ENCODE measurements at places on chromosomes 7 and 10.

GRCh38 chr7:139655305-139655704 is 122.5 kb downstream of the HIPK2 start:
- DNase-seq = no peak

GRCh38 chr10:101114646-101115045 is 16.5 kb upstream of the TLX1 start:
- no peak for DNase-seq

- no peak for DNase-seq
Measured at GRCh38 chr10:13118784-13119410, 18.9 kb downstream of the OPTN start.

GRCh38 chr10:5464546-5464945 is 34.8 kb downstream of the CALML5 start:
- DNase-seq = no peak

- DNase-seq = no peak
Measured at GRCh38 chr10:36488579-36488978, 636.8 kb upstream of the ANKRD30A start.

DNA sequence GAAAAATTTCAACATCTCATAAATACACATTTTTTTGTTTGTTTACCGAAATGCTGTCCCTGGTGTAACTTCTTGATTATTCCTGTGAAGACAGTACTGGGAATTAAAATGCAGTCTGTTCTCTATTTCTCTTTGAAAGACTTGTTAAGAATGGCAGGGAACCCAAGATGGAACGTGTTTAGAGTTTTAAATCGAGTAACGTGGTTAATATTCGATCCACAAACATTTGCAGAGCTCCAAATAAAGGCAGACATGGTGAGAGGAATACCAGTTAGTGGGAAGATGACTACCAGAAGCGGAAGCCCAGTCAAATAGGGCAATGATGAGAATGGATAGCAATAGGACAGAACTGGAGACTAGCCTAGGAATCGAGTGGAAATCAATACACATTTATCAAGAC is 6.7 kb downstream of the PON3 start:
- no peak for DNase-seq

- DNase-seq = no peak
Measured at GRCh38 chr10:22629852-22630233, 84.5 kb downstream of the PIP4K2A start.

DNA sequence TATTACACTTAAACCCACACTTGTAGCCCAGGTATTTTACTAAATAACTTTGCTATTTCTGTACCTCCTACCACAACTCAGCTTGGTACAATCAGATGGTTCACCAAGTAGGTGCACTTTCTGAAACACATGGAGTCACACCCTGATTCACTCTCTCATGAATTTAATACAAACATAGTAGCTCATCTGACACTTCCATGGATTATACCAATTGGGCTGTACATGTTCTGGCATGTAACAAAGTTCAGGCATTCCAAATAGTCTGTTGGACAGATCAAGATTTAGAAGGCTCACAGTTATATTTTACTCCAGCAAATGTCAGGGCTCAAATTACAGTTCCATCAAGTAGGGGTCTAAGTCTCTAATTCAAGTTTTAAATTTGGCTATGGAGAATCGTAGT is 62.2 kb upstream of the RNF148 start:
- DNase-seq = no peak

DNA sequence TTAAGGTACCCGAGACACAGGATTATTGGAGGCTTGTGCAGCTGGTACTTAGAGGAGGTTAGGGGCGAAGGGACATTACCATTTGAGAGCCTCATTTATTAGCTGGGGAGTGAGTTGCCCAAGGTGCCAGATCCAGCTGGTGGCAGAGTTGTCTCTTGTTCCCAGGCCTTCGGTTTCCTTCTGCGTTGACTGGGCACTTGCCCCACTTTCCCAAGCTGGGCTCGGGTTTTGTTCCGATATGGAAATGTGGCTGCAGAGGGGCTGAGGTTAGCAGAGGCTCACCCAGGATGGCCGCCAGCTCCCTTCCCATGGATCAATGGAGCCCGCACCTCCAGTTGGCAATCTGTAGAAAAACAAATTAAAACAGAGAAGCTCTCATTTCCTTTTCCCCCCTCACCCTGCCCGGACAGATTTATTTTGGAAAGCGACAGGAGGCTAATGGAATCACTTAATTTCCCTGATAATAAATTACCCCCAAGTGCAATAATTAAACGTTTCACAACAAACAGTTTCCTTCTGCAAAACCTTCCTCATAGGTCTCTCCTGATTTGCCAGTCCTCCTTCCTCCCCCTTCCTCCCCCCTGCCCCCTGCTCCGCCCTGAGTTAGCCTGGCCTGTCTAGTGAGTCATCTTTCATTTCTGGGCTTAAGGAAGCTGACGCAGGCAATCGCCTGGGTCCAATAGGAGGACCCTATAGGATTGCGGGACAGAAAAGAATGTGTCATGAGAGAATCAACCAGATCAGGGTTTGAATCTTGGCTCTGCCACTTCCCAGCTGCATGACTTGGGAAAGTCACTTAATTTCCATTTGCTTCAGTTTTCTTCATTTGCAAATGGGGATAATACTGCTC is 51.7 kb downstream of the ADRA2A start:
- no peak for DNase-seq

DNA sequence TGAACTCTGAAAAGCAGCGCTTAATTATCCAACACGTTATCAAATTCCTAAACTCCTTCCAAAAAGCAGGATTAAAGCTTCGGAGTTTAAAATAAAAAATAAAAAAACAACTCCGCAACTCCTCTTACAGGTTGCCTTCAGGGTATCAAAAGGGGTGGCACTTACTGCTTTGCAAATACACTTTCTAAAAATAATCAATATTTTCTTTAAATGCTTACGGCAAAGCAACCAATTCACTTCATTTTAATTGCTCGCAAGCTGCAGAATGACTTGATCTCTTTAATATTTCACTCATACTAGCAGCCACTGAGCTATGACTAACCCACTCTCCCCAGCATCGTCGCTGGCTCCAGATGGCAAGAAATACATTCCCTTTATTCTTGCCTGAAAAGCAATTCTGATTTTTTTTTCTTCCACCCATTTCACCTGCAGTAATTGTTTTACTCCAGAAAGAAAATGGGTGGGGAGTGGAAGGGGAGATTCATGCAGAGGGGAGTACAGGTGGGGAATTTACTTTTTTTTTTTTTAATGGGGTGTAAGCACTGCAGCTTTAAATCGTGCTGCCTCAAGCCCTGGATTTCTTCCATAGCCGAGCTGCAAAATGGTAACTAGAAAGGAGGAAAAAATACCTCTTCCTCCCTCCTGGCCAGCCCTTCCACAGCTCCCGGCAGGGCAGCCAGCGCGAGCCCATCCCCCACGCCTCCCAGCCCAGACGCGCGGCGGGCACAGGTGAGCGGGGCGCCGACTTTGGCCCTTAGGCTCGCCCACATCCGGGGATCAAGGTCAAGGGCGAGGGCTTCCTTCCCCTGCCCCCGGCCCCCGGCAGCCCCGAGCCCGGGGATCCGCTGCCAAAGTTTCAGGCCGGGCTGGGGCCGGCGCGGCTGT is 54.2 kb upstream of the FHIP2A start:
- DNase-seq = peak; percentile 16

DNA sequence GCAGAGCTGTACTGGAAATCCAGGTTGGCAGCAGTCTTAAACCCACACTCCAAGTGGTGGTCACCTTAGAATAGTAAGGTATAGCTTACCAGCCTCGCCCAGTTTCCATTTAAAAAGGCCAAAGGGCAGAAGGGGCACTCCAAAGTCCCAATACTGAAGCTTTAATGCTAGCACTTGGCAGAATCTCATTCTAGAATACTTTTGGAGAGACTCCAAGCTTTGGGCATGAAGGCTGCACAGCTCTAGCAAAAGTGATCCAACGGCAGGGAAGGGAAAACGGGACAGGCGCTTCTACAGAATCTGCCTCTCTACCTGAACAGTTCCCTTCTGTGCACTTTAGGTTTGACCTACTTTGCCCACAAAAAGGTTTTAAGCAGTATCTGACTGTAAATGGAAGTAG is 19.7 kb downstream of the SMURF1 start:
- DNase-seq = no peak

GRCh38 chr7:40733114-40733513 is 598.3 kb downstream of the SUGCT start:
- DNase-seq = no peak

GRCh38 chr10:120480848-120481247 is 23.8 kb downstream of the PLPP4 start:
- DNase-seq = no peak

- no peak for DNase-seq
Measured at GRCh38 chr10:26799342-26799741, 61.4 kb downstream of the ABI1 start.

- no peak for DNase-seq
Measured at GRCh38 chr10:100020886-100021253, 11.1 kb upstream of the DNMBP start.

- DNase-seq = no peak
Measured at GRCh38 chr7:139768249-139768824, 9.5 kb downstream of the HIPK2 start.

DNA sequence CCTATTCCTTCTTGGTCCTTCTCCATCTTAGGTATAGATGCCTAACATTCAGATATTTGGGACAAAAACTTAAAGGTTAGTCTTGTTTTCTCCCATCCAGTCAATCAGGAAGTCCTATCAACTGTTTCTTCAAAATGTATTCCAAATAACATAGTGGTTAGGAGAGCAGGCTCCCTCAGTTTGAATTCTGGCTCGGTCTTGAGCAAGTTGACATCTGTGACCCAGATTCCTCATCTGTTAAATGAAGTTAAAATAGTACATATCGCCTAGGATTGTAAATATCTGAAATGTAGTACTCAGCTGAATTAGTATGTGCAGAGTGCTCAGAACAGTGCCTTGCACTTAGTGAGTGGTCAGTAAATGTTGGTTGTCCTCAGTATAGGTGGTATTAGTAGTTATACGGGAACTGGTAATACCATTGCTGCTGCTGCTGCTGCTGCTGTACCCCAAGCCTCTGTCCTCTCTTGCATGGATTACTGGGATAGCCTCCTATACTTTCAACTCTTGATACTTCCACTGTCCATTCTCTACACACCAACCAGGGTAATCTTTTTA is 58.6 kb downstream of the RALA start:
- DNase-seq = no peak

DNA sequence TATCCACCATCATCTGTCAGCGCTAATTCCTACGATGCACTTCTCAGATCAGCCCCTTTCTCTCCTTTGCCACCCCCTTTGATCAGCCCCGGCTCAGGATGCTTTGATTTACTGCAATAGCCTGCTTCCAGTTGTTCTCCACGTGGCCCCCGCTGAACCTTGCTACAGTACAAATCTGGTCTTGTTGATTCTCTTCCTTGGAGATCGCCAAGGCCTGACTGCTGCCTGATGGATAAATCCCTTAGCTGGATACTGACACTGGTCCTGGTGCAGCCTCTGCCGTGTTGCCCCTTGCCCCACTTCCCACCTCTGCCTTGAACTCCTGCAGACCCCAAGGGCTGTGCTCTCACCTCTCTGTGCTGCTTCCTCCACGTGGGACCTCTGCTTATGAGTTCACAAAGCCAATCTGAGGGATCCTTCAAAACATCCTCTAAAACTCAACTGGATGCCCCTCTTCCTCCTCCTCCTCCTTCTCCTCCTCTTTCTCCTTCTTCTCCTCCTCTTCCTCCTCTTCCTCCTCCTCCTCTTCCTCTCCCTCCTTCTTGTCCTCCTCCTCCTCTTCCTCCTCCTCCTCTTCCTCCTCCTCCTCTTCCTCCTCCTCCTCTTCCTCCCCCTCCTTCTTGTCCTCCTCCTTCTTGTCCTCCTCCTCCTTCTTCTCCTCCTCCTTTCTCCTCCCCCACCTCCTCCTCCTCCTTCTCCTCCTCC is 15.3 kb downstream of the PLXNA4 start:
- DNase-seq = no peak

- DNase-seq = no peak
Measured at GRCh38 chr7:115040495-115040894, 118.6 kb downstream of the MDFIC start.

Data from stimulated activated CD4-positive, alpha-beta T cell treated with anti-CD3 and anti-CD28 coated beads, Interleukin-2, amount 100 ng/mL, for 24 hours (primary cell).